ENCODE measurements at places on chromosomes 13 and 19.

DNA sequence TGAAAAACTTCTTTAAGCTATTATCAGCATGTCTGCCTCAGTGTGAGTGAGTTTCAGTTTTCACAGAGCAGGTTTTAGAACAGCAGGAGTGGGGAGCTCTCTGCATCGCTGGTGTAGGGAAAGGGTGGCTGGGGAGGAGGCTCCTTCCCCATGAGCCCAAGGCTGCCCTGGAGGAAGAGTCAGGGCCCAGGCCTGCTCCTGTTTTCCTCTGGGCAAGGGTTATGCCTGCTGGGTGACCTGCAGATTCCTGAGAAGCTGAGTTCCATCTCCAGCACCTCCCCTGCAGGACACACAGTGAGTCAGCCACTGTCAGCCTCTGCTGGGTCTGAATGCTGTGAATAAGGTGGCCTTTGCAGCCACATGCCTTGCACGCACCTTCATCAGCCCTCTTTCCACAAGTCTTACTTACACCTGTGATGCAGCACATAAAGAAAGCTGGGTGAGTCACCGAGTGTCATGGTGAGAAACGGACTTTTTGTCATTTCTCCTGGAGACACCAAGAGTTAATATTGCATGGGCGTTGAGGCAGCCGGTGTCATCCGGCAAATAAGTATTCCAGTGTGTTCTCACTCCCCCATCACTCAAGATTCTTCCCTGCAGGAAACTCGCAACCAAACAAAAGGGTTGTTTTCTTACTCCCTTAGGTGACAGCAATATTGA is 186.4 kb upstream of the KL start:
- peak; percentile 71 for DNase-seq

DNA sequence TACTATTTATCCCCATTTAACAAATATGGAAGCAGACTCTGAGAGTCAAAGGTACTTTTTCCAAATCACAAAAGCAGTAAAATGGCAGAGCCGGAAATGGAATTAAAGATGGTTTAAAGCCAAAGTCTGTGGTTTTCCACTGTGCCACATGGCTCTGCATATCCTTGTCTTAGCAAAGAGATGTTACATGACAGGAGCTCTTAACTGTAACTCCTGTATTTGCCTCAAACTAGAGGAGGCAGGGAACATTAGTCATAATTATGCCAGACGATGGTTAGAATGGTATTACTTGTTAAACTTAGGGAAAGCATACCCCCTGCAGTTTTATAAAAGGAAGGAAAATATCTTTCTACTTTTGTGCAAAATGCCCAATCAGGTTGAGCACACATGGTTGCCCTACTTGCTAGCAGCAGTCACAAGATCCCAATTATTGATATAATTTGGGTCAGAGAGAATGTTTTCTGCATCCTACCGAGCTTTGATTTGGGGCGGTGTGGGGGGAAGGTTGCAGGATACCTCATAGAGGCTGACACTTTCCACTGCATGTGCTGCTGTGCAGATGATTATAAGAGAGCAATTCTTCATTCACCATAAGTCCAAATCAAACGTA is 42.0 kb upstream of the MAB21L1 start:
- DNase-seq, result no peak

- no peak for DNase-seq
Measured at GRCh38 chr13:91249861-91250260, 97.6 kb upstream of the MIR17HG start.

DNA sequence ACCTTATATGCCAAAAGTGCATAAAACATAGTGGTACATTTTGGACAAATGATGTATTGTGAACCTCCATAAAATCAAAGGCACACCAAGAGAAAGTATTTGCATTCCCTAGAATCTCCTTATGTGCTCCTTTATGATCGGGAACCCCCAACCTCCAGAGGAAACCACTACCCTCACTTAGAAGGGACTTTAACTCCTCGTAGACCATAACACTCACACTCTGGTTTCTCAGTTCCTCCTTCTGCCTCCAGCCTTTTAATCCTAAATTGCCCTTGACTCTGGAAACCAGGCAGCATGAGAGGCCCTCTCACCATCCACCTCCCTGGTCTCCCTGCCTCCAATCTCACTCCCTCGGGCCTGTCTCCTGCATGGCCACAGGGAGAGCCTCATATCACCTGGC is 9.8 kb upstream of the KCNN4 start:
- DNase-seq, result no peak

- DNase-seq, result no peak
Measured at GRCh38 chr13:69600811-69601210, 506.8 kb upstream of the ATXN8OS start.

GRCh38 chr13:113650275-113650674 is 7.7 kb downstream of the ATP4B start:
- no peak for DNase-seq

DNA sequence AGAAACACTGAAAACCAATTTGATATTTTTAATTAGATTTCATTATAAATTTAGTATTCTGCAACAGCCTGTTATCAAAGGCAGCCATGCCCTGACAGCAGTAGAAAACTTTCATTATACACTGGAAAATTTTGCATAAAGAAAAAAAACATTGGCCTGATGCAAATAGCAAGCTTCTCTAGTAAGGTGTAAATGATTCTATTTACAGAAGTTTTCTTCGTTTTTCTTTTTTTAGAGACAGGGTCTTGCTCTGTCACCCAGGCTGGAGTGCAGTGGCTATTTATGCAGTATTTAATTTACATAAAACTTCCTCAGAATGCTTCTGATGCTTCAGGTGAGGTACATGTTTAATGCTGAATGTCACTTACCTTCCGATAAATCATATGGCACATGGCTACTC is 67.0 kb downstream of the ABCC4 start:
- no peak for DNase-seq

GRCh38 chr19:21133633-21134032 is 8.2 kb upstream of the ZNF431 start:
- no peak for DNase-seq

- DNase-seq, result no peak
Measured at GRCh38 chr19:13098277-13099072, 4.2 kb downstream of the LYL1 start.

- DNase-seq, result no peak
Measured at GRCh38 chr19:32661318-32661717, 13.7 kb downstream of the ANKRD27 start.

GRCh38 chr13:99418843-99419140 is 82.5 kb upstream of the TM9SF2 start:
- no peak for DNase-seq

- DNase-seq, result peak; percentile 99
Measured at GRCh38 chr19:29687244-29687896, 22.1 kb downstream of the PLEKHF1 start.
